ENCODE measurements at places on chromosomes 6 and 20.

DNA sequence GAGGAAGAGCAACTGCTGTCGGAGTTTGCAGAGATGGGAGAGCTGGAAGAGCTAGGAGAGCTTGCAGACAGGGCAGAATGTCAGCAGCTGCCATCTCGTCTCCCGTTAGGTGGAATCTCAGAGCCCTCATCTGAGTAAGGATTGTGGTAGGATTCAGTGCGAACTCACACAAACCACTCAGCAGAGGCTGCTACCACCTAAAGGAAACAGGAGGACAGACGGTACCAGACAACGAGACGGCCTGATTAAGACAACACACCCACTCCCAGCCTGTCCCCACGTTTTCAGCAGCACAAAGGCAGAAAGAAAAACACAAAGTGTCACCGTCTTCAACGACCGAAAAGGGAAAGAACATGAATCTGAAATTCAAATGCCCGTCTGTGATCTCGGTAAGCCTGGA is 4.1 kb downstream of the LEMD2 start:
- DNase-seq = no peak

DNA sequence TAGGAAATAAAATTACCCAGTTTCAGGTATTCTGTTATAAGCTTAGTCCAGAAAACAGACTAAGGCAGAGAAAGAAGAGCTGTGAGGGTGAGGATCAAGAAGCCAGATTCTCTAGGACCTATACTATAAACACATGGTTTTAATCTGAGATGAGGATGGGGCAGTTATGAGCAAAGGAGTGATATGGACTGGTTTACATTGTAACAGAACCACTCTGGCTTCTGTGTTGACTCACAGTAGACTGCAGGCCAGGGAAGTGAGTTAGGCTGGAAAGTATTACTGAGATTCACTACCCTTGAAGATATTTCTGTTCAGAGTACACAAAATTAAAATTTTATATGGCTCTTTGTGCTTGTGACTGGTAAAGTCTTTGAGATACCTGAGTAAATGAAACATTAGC is 3.2 kb upstream of the RWDD1 start:
- DNase-seq = no peak

DNA sequence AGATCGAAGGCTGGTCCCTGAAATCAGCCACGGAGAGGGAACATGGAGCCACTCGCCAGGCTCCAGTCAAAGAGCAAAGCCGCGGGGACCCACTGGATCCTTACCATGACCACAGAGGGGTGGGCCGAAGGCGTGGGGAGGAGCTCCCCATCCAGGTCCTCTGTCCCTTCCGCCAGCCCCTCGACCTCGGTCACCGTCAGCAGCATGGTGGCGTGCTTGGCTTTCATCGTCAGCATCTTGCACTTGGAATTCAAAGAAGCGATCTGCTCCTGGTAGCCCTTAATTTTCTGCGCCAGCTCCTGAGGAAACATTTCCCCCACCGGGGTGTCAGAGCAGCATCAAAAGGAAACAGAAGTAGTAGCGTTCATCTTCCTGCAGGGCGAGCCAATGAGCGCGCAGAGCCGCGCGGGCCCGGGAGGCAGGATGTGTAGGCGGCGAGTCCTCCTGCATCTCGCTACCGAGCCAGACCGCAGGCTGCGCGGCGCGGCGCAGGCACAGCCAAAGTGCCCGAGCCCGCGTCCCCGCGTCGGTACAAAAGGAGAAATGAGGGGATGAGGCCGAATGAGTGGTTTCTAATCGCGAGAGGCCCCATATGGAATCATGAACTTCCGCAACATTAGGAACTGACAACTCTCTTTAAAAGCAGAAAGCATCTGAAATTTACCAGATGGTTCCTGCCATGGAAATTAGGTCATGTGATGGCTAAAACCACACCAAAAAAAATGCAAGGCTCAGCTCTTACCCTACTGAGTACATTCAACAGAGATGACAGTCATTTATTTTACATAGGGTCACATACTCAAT is 335.2 kb downstream of the SYNE1 start:
- peak; percentile 92 for DNase-seq

GRCh38 chr6:45441851-45442453 is 64.2 kb upstream of the SUPT3H start:
- DNase-seq = peak; percentile 78

DNA sequence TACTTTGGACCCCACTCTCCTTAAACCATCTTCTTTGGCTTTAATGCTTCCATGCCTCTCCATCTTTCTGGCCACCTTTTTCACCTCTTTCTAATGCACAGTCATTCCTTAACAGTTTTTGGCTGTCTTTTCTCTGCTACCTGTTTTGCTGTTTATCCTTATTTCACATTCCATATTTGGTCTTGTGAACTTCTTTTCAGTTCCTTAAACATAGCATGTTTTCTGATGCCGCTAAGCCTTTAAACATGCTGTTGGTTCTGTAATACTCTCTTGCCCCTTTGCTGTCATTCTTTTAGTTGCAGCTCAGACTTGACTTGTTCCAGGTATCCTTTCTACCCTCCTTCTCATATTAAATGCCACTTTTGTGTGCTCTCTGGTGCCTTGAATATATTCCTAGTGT is 35.8 kb downstream of the TOP1 start:
- DNase-seq = no peak

GRCh38 chr20:16013631-16014030 is 559.6 kb downstream of the KIF16B start:
- DNase-seq = no peak

- no peak for DNase-seq
Observed at GRCh38 chr6:164415832-164416563, 893.4 kb downstream of the C6orf118 start.

Measured in activated CD4-positive, alpha-beta T cell treated with anti-CD3 and anti-CD28 coated beads, Interleukin-2, amount 50 U/mL, for 16 hours (primary cell).